Activated T-helper 9 cell treated with anti-CD3 and anti-CD28 coated beads, Interleukin-2, amount 50 U/mL, for 16 hours (primary cell): ENCODE measurements at places on chromosomes 7 and 10.

GRCh38 chr10:48973065-48973464 is 33.4 kb upstream of the LRRC18 start:
- no peak for DNase-seq

- no peak for DNase-seq
Observed at GRCh38 chr7:16743236-16743635, 10.3 kb upstream of the TSPAN13 start.

- DNase-seq = no peak
Observed at GRCh38 chr7:29207162-29207801, 12.7 kb downstream of the CHN2 start.

GRCh38 chr10:92727550-92727949 is 37.8 kb downstream of the HHEX start:
- DNase-seq = no peak

- no peak for DNase-seq
Observed at GRCh38 chr7:46832136-46832535, 749.8 kb downstream of the TNS3 start.

GRCh38 chr10:20215547-20216152 is 399.4 kb downstream of the PLXDC2 start:
- no peak for DNase-seq

DNA sequence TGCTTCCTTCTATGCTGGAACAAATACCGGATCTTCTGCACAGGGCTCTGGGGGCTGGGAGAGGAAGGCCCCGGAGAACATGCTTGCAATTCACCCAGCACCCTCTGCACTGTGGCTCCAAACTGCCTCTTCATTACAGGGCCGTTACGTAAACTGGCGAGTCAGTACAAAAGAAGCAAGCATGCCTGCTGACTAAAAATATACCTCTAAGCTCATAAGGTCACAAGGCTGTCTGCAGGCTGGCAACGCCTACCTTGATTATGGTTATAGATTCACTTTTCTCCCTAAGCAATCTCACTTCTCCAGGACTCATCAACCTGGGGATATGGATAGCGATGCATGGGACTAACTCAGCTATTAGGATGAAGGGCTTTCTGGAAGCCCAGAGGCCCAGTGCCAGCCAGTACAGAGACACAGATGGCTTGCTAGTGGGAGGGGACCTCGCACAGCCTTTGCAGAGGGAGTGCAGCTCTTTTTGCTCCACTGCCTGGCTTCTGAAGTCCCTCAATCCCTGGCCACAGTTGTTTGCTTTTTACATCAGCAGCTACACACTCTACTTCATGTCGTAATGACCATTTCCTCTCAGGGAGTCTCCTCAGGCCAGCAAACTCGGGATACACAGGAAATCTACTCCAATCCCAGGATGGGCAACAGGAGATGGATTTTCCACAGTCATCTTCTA is 96.1 kb downstream of the SH3PXD2A start:
- DNase-seq = no peak

GRCh38 chr7:112201411-112201810 is 4.8 kb downstream of the DOCK4 start:
- no peak for DNase-seq

DNA sequence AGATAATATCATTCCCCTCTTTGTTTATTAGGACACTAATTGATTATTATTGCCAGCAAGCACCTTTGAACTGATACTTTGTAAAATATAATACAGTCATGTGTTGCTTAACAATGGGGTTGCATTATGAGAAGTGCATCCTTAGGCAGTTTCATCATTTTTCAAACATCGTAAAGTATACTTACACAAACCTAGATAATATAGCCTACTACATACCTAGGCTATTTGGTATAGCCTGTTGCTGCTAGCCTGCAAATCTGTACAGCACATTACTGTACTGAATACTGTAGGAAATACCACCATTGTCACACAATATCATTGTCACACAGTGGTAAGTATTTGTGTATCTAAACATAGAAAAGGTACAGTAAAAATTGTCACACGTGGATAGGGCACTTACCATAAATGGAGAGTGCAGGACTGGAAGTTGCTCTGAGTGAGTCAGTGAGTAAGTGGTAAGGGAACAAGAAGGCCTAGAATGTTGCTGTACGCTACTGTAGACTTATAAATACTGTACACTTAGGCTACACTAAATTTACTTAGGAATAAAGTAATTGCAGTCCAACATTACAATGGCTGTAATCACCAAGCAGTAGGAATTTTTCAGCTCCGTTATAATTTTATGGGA is 70.7 kb downstream of the LCOR start:
- no peak for DNase-seq

DNA sequence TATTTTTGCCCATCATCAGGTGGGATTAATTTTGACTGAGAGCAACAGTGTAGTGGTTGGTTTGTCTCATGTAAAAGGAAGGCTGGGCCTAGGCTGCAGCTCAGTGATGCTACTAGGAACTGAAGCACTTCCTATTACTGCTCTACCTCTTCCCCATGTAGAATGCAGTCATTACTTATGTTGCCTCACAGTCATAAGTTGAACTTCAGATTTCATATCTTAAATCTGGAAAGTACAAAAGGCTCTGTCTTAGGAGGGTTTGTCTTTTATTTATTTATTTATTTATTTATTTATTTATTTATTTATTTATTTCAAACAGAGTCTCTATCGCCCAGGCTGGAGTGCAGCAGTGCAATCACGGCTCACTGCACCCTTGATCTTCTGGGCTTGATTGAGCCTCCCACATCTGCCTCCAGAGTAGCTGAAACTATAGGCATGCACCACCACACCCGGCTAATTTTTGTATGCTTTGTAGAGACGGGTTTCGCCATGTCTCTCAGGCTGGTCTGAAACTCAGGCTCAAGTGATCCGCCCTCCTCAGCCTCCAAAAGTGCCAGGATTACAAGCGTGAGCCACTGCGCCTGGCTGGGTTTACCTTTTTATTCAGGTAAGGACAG is 721.7 kb upstream of the GALNT17 start:
- DNase-seq = no peak

DNA sequence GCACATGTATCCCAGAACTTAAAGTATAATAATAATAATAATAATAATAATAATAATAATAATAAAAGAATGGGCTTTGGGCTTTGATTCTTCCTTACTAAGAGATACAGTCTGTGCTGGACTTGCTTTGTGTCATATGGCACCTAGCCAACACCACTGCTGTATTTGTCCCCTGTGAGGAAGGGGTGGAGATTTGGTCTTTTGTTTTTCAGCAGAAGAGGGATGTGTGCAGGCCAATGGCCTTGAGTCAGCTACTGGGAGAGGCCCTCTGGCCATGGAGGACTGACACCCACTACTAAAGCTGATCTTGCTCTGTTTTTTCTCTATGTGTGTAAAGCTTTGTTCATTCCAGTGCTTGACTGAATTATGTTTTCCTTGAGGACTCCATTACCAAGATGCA is 573.0 kb upstream of the PCDH15 start:
- no peak for DNase-seq
